Activated effector memory CD4-positive, alpha-beta T cell treated with anti-CD3 and anti-CD28 coated beads, Interleukin-2, amount 50 U/mL, for 16 hours (primary cell): ENCODE measurements at places on chromosomes 1 and 21.

- DNase-seq: peak; percentile 46
Observed at GRCh38 chr1:203175237-203175826, at the start of gene MYBPH. TSS of gene MYBPH (minus strand) at chr1:203175826. CDS start at chr1:203175755, 71 bp downstream.

GRCh38 chr1:206797534-206798383, 25.5 kb upstream of the IL10 start:
- DNase-seq: peak; percentile 69

DNA sequence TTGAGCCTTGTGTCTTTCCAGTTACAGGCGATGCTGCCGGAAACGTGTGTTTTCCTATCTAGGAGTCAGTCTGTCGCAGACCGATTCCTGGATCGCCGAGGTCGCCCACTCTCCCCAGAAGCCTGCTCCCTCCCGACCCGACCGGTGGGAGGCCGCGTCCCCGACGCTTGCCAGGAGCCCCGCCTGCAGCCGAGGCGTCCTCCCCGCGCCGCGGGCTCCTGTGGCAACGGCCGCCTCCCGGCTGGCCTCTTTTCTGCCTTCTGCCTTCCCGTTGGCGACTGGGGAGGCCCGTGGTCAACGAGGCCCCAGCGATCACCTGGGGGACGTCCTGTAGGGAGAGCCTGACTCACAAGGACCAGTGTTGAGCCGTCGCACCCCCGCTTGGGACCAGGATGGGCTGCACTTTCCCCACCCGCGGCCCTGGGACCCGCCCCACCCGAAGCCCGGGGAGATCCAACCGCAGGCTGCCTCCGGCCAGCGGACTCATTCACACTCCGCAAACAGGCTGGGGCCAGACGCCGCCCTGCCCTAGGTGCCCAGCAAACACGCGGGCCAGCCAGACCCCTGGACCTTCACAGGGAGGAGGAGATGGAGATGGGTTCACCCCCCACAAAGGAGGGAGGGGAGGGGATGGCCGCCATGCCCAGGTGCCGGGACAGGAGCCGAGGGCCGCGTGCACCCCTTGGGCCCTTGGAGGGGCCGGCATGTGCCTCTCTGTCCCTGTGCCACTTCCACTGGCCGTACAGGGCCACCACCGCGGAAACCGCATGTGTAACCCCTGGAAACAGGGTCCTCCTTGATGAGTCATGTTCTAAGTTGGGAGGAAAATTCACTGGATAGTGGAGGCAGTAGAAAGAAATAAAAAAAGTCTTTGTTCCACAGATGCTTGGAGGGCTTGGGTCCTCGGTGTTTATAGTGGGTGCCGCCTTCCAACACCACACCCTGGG, 7.2 kb upstream of the COL6A1 start:
- DNase-seq: peak; percentile 62

- no peak for DNase-seq
Observed at GRCh38 chr1:183030053-183030452, 6.8 kb downstream of the LAMC1 start.

- peak; percentile 65 for DNase-seq
Observed at GRCh38 chr1:41791667-41792484, 126.8 kb downstream of the HIVEP3 start.

DNA sequence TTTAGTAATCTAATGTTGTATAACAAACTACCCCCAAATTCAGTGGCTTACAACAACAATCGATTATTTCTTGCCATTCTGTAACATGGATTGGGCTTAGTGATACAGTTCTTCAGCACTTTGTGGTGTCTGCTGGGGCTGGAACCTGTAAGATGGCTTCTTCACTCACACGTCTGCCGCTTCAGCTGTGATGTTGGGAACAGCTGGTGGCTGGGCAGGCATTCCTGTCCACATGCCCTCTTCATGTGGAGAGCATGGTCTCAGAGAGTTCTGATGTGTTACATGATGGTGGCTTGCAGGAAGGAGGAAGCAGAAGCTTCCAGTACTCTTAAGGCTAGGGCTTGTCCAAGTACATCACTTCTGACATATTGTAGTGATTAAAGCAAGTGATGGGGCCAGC, 276.9 kb downstream of the PTBP2 start:
- DNase-seq: no peak

GRCh38 chr1:233340966-233341516, 13.5 kb downstream of the MAP3K21 start:
- DNase-seq: no peak

DNA sequence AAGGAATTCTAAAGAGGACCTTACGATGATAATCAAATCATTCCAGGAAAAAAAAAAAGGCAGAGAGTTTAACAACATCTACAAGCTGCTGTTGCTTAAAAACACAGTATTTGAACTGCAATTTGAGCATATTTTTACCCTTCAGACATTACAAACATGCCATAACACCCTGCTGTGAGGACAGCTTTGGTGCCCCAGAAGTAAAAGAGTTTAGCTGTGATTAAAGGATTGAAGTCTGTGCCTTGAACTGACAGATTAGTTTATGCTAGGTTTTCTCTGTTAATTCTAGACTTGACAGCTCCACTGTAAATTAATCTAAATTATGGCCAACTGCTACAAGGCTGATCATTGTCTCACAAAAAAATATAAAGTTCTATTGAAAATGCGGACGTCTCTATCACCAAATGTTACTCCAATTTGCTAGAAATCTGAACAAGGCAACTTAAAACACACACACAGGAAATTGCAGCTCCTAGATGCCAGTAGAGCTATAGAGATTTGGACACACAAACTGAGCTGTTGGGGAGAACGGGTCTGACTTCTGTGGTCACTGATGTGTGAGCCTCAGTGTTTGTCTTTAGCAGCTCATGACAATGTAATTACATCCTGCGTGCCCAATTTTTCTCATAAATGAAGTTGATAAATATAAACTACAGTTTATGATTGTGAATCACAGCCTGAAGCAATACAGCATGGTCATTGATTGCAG, 217.9 kb downstream of the NTNG1 start:
- DNase-seq: no peak

- peak; percentile 58 for DNase-seq
Observed at GRCh38 chr1:2650967-2651645, 18.3 kb upstream of the MMEL1 start.

GRCh38 chr1:7669559-7670311, 101.4 kb upstream of the VAMP3 start:
- DNase-seq: peak; percentile 84
